Hippocampal formation (tissue), 2 donors: ENCODE measurements at places on chromosomes 2 and 18.

GRCh38 chr2:181457741-181458425 is 697 bp downstream of the ITGA4 start:
- DNase-seq = no peak

GRCh38 chr2:146939991-146940685 is 904.7 kb upstream of the ACVR2A start:
- no peak for DNase-seq

DNA sequence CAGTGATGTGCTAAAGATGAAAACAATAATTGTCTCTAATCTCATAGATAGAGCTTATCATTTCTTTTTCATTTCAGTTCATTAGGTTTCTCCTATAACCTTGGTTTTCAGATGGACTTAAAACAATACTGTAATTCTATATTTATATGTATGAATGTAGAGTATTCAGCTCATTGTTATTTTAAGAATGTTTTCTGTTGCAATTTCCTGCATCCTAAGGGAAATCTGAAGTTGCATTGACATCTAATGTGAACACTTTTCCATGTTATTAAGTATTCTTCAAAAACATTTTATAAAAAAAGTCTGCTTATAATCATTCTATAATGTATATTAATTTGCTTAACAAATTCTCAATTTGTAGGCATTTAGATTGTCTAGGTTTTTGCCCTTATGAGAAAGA is 288.9 kb downstream of the XIRP2 start:
- DNase-seq = no peak

- no peak for DNase-seq
Measured at GRCh38 chr2:20247084-20247483, 22.2 kb upstream of the SDC1 start.

- no peak for DNase-seq
Measured at GRCh38 chr18:52749542-52749941, 409.5 kb downstream of the DCC start.

DNA sequence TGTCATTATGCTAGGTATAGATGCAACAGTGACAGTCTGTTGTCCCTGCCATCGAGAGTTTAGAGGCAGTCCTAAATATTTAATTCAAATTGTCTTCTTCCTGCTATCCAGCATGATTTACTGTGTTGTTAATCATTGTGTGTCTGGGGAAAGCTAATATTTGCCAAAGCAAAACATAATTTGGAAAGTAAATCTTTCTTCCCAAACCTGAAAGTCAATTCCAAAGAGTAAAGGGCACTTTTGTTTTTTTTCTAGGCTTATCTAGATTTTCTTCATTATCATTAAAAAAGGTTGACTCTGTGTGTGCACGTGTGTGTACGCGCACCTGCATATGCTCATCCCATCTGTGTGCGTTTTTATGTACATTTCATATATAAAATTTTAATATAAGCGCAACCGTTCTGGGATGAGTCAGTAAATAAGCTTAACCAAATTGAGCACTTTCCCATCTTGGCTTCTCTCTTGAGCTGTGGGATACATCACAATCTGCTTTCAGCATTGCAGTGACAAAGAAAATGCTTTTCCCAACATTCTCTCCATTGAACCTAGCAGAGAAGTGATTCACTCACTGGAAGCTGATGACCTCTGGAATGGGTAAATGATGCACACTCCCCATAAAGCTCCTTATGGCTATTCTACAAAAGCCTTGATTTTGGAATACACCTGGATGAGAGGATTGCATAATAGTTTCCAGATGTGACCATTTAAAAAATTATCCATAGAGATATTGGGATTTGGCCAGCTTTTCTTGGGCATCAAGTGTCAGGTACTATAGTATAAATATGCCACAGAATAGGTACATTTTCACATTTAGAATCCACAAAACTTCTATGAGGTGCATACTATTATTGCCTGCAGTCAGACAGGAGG is 488.4 kb downstream of the ADCYAP1 start:
- no peak for DNase-seq

GRCh38 chr2:32278478-32278853 is 762 bp downstream of the YIPF4 start:
- DNase-seq = no peak

- DNase-seq = no peak
Measured at GRCh38 chr18:13107074-13107473, 111.5 kb upstream of the LDLRAD4 start.

- DNase-seq = no peak
Measured at GRCh38 chr2:39922679-39923405, 143.8 kb upstream of the THUMPD2 start.

- no peak for DNase-seq
Measured at GRCh38 chr2:113711851-113712250, 44.6 kb downstream of the SLC35F5 start.

DNA sequence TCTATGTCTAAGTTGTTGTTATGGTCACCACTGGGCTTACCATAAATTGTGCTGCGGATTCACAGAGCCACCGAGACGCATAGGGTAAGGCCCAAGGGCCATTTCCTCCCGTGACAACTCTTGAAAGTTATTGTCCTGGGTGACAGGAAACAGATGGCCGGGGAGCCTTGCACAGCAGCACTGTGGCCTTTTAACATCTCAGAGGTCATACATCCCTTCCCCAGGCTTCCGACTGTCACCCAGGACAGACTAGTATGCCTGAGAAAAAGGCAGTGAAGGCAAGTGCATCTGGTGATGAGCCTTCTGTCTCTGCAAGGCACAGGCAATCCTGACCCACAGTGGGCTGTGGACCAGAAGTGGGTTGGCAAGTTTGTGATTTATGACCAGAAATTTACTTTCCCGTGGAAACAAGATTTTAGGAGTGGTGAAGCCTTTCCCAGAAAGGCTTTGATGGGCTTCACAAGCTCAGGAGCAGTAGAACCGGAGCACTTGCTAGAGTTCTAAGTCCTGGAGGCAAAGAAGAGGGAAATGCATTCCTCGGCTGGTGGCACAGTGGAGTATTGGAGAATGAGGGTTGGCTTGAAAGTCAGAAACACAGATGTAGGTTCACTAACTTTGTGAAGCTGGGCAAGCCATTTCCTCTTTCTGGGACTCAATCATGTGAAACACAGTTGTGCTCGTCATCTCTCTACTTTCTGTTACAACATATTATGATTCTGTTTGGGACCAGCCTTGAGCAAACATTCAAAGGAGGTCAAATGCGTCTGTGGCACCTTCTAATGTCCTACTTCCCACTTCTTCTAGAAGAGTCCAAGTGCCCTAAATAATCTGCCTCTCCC is 2.0 kb upstream of the CAPN14 start:
- no peak for DNase-seq

GRCh38 chr18:26301681-26302080 is 75.4 kb downstream of the TAF4B start:
- DNase-seq = no peak

GRCh38 chr2:45494275-45494977 is 116.6 kb downstream of the SRBD1 start:
- DNase-seq = peak; percentile 58

GRCh38 chr18:62486290-62486964 is 36.4 kb upstream of the ZCCHC2 start:
- no peak for DNase-seq

DNA sequence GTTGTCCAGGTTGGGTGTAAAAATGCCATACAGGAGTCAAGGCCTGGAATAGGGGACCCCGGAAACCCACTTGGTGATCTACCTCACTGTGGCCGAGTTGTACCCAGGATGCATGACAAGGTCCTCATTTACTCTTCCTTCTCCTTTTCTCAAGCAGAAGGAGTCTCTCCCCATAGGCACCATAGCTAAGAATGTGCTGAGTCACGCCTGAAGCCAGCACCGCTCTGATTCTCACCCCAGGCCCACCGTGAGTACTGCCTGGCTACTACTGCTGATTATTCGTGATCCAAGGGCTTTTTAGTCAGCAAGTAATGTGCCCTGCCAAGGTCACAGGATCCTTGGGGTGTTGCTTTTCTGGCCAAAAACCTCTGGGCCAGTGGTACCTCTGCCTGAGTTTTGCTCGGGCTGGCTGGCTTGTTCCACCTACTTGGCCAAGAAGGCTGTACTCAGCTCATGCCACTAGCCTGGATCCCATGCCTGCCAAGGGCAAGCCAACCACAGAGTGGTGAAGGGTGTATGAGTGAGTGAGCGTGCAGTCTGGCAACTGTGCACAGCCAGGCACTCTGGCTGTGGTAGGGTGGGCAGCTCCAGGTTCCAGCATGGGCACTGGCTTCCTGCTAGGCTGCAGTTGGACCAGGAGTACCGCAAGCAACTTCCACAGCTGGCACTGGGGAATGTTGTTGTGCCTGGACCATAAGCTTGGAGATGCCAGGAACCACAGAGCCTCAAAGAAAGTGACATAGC is 650.1 kb upstream of the VRK2 start:
- no peak for DNase-seq

GRCh38 chr18:24964216-24964615 is 387.8 kb downstream of the ZNF521 start:
- no peak for DNase-seq

GRCh38 chr18:12702221-12703095 is at the start of the genes CEP76 and PSMG2:
Gene CEP76, minus strand, starts transcription at chr18:12702723. Its CDS starts 175 bp downstream, at chr18:12702548.
Gene PSMG2, plus strand, starts transcription at chr18:12703042. Its CDS starts 66 bp downstream, at chr18:12703108.
- DNase-seq = peak; percentile 84

DNA sequence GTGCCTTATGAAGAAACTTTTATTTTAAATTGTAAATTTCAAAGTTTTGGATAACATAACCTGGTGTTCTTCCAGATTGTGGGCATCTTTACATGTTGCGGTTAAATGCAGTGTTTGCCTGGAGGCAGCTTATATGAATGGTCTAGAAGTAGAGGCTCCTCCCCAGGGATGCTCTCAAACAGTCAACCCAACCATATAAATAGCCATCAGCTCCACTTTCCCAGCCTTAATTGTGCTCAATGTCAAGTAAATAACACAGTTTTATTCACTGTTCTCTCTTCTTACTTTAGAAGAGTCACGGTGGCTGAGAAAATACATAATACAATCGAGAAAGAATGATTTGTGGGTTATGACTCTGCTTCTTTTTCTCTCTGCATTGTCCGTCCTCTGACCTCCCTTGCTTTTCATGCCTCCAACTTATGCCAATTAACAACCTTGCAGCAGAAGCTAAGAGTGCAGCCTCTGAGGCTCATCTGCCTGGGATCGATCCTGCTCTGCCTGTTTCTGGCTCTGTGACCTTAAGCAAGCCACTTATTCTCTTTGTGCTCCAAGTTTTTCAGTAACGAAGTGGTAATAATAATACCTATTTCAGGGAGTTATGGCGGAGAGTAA is 100.3 kb downstream of the DAW1 start:
- DNase-seq = no peak

- DNase-seq = no peak
Measured at GRCh38 chr2:96522304-96523203, 14.0 kb upstream of the ARID5A start.

DNA sequence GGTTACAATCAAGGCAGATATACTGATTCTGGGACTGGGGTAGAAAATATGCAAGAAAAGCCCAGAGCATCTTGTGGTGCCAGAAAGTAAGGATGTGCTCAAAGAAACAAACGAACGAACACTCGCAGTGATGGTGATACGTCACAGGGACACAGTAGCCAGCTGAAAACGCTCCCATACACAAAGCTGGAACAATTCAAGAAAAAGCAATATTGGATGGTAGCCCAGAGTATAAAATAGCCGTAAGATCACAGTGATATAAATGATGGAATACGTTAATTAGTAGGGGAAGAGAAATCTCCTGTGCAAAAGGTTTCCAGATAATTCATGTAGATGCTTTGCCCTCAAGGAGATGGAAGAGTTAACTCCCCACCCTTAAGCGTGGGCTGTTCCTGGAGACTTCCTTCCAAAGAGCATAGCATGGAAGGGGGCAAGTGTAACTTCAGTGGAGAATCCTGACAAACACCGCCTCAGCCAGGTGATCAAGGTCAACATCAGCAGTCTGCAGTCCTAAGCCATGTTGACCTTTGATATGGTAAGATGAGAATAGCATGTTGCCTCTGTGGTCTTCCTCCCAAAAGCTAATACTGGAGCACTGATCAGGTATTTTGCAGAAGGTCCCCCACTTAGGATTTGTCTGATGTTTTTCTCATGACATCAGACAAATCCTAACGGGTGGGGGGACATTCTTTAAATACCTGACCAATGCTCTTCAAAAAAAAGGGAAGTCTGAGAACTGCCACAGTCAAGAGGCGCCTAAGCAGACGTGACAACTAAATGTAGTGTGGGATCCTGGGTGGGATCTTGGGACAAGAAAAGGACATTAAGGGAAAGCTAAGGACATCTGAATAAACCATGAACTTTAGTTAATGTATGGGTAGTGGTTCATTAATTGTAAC is 99.0 kb downstream of the NCK2 start:
- no peak for DNase-seq

DNA sequence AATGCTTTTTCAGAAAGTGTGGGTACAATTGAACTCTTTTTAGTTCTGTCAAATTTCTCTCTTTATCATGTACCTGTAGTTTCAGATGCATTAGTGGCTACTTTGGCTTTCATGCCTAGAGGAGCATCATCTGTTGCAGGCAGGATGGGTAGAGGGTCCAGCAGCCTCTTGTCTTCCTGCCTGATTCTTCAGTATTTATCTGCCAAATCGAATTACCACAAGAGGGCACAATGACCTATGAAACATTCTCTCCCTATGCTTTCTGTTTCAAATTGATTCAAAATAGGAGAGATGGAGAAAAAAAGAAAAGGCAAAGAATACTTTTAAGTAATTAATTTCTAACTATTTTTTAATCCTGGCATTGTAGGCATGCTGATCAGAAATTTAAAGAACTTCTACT is 477.2 kb downstream of the TRIB2 start:
- DNase-seq = no peak
